IMR-90 (cell line): ENCODE measurements at places on chromosomes 5 and 9. TPM values are rescaled to one million over a fixed set of nuclear protein-coding genes. Genes with fewer than 3 reads are reported as not detected.
A peak's percentile ranks its signal among the peaks of the same experiment; 100 is the strongest.

The SV2C gene
- total RNA-seq: not detected in 2 replicates

GRCh38 chr5:81895307-81895706, 76.5 kb upstream of the ATG10 start:
- H3K4me3 ChIP-seq: no peak overlapping the region
- no peaks in the 10 kb centered on the region for H3K36me3 ChIP-seq
- peak; percentile 8 for DNase-seq

The MAMDC2 gene
- total RNA-seq: 5.0 and 5.6 TPM in 2 replicates

The TRAF1 gene
- 3.1 and 3.9 TPM in 2 replicates for total RNA-seq

DNA sequence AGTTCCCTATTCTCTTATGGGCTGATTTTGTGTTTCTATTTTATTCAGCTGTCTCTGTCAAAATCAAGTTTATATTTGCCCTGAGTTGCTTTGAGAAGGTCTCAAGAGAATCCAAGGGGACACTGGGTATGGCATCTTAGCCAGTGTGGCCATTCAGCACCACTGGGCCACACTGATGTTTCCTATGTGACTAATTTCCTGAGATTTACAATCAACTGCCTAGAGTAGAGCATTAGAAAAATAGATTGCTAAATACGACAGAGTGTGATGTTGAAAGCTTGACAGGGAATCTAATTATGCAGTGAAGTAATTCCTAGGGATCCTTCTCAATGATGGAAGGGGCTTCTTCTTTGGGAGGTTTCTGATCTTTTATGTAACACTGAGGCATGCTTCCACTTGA, 141.7 kb downstream of the SV2C start:
- no peak overlapping the region for H3K4me3 ChIP-seq
- no peak for DNase-seq
- H3K27me3 ChIP-seq: no peaks in the 10 kb centered on the region
- no peak overlapping the region for H3K27ac ChIP-seq
- no peaks in the 10 kb centered on the region for H3K36me3 ChIP-seq
- no peaks in the 10 kb centered on the region for H3K4me1 ChIP-seq

- H3K4me3 ChIP-seq: no peak overlapping the region
- H3K27ac ChIP-seq: peak overlapping the region; percentile 37; the same call in 1 of the 2 replicates
- H3K27me3 ChIP-seq: no peaks in the 10 kb centered on the region
- no peak for DNase-seq
Observed at GRCh38 chr5:72245951-72246532, 74.0 kb downstream of the MRPS27 start.

DNA sequence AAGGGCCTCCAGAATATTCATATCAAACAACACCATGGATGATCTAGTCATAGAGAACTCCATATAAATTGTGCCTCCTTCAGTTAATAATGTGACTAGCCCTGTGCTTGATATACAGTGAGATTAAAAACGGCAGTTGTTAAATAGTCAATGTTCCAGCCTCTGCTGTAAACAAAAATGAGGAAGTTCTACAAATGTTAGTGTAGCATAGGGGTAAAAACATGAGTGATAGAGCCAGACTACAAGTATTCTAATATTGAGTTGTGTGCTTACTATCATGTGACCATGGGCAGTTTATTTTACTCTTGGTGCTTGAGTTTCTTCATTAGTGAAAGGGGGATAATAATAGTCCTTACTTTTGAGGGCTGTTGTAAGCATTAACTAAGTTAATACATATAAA, 43.3 kb upstream of the SLCO6A1 start:
- H3K27me3 ChIP-seq: 0 out of 2 replicates have a peak, but pooled peaks cover 1% of the 10 kb centered on the region
- H3K36me3 ChIP-seq: no peaks in the 10 kb centered on the region
- no peak overlapping the region for H3K4me3 ChIP-seq

DNA sequence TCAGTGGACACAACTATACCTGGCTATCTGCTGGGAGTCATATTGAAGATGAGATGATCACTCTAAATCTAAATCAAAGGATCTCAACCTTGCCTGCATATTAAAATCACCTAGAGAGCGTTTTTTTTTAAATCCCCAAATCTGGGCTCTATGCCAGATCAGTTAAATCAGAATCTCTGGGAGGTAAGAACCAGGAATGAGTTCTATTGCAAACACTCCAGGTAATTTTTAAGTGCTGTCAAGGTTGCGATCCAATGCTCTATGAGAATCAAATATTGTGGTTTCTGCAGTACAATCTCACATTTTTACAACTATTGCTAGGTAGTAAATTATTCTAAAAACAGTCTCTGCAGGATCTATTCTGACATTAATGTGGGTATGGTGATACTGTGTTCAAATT, 202.3 kb upstream of the OR13F1 start:
- no peaks in the 10 kb centered on the region for H3K36me3 ChIP-seq
- no peak overlapping the region for H3K4me3 ChIP-seq
- no peaks in the 10 kb centered on the region for H3K27me3 ChIP-seq
- no peak for DNase-seq

The SLC34A3 gene
- total RNA-seq: not detected in 2 replicates

- no peak overlapping the region for H3K4me3 ChIP-seq
- H3K4me1 ChIP-seq: no peaks in the 10 kb centered on the region
- peaks cover 2% of the 10 kb centered on the region for H3K27me3 ChIP-seq
Observed at GRCh38 chr9:90090997-90091396, 486.2 kb downstream of the GADD45G start.

GRCh38 chr9:71783120-71783523, 14.8 kb upstream of the CEMIP2 start:
- peaks cover 5% of the 10 kb centered on the region for H3K4me1 ChIP-seq
- peak; percentile 19 for DNase-seq
- no peak overlapping the region for H3K27ac ChIP-seq
- H3K4me3 ChIP-seq: no peak overlapping the region
- no peaks in the 10 kb centered on the region for H3K36me3 ChIP-seq
- no peaks in the 10 kb centered on the region for H3K27me3 ChIP-seq

The GLDC gene
- 0.36 and 0.83 TPM in 2 replicates for total RNA-seq

DNA sequence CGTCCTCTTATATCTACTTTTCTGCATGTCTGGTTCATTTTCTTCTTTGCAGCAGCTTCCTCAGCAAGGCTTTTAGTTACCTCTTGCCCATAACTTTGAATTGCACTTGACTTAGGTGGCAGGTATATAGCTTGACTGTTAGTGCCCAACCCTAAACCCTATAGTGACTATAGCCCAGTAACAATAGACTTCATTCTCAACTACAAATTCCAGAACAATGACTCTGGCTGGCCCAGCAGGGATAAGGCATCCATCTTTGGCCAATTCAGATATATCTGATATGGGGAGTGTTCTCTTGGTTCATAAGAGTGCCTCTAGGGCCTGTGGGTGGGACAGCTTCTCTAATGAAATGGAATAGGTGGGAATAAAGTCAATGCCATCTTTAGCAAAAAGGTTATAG, 246.2 kb downstream of the DMRT2 start:
- no peak for DNase-seq
- no peaks in the 10 kb centered on the region for H3K36me3 ChIP-seq
- H3K27ac ChIP-seq: no peak overlapping the region

GRCh38 chr9:86340356-86341006, 13.7 kb downstream of the TUT7 start:
- H3K27me3 ChIP-seq: no peaks in the 10 kb centered on the region
- H3K4me3 ChIP-seq: no peak overlapping the region
- DNase-seq: peak; percentile 29
- peaks cover 41% of the 10 kb centered on the region for H3K36me3 ChIP-seq

The GEMIN5 gene
- total RNA-seq: 27.5 and 31.5 TPM in 2 replicates

The TERT gene
- total RNA-seq: not detected in 2 replicates

DNA sequence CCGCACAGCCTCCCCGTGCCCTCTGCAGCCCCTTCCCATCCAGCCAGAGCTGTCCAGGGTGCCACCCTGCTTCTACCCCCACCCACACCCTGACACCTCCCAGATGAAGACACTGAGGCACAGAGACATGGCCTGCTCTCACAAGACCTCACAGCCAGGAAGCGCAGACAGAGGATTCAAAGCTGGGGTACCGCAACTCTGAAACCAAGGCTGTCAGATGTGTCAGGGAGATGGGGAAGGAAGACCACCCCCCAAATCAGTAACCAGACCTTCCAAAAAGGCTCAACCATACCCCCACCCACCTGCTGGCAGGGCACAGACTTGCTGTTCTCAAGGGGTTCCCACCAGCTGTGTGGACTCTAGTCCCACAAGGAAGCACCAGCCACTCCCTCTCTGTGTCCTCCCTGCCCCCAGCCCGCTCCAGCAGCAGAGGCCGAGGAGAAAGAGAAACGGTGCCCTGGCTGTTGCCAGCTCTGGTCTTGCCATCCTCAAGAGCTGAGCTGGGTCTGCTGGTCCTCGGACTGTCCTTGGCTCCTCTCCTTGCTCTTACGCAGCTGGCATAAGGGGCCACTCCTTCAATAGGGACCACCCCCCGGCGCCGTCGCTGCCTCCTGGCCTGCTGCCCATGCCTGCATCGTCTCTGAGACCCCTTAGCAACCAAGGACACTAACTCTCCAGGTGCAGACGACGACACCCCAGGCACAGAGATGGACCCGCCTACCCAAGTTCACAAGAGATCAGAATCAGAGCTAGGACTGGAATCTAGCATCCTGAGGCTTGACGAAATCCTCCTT, 699 bp downstream of the AKNA start:
- peak; percentile 17 for DNase-seq
- no peaks in the 10 kb centered on the region for H3K27me3 ChIP-seq
- H3K27ac ChIP-seq: peak overlapping the region; percentile 88
- no peaks in the 10 kb centered on the region for H3K36me3 ChIP-seq

DNA sequence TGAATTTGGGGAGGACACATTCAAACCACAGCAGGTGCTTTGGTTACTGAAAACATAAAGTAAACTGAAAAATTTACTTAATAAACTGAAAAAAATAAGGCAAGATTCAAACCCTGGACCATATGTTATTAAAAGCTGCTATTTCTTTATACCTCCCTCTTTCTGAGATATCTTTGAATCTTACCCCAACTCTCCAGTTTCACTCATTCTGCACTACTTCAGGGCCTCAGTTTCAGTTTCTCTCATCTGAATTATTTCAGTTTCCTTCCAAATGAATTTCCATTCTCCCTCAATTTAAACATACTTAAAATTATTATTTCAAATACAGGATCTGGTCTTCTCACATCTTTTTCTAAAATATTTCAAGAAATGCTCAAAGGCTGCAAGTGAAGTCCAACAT, 4.9 kb upstream of the OXCT1 start:
- H3K4me3 ChIP-seq: no peak overlapping the region
- DNase-seq: no peak
- no peak overlapping the region for H3K27ac ChIP-seq
- no peaks in the 10 kb centered on the region for H3K36me3 ChIP-seq

The SCGB3A2 gene
- total RNA-seq: not detected in 2 replicates

DNA sequence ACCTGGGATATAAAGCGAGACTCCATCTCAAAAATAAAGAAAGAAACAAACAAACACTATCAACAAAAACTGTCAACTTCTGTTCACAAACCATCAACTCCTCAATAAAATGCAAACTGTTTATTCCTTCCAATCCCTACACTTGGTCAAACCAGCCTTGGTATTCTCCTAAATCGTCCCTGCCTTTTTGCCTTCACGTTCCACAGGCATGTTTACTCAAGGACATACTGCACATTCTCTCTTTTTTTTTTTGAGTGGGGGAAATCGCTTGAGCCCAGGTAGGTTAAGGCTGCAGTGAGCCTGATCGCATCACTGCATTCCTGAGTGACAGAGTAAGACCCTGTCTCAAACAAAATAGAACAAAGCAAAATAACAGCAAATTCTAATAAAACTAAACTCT, 13.0 kb downstream of the UBAP2 start:
- no peaks in the 10 kb centered on the region for H3K27me3 ChIP-seq
- no peak for DNase-seq
- H3K36me3 ChIP-seq: no peaks in the 10 kb centered on the region
- no peak overlapping the region for H3K4me3 ChIP-seq

- H3K27me3 ChIP-seq: no peaks in the 10 kb centered on the region
- H3K4me3 ChIP-seq: no peak overlapping the region
- H3K27ac ChIP-seq: no peak overlapping the region
- peaks cover 2% of the 10 kb centered on the region; the same call in 1 of the 2 replicates for H3K36me3 ChIP-seq
- no peak for DNase-seq
Observed at GRCh38 chr5:140111011-140111858, 2.7 kb upstream of the PURA start.

DNA sequence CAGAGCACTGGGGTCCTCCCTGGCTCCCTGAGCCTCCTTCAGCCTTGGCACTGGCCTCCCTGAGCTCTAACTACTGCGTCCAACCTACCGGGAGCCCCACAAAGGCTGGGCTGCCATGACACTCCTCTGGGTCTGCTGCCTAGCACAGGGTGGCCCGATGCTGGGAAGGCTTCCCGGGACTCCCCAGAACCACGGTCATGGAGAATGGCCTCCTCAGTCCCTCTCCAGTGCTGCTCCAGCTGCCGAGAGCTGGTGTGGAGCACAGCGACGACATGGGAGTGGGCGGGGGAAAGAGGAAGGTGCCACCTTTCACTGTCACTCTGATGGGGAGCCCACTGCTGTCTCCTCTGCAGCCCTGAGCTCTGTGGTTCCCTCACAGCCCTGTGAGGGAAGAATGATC, 61.5 kb upstream of the RNF130 start:
- H3K27ac ChIP-seq: no peak overlapping the region
- no peak for DNase-seq
- peaks cover 20% of the 10 kb centered on the region for H3K27me3 ChIP-seq
- no peaks in the 10 kb centered on the region for H3K36me3 ChIP-seq
- H3K4me1 ChIP-seq: peaks cover 2% of the 10 kb centered on the region; the same call in 1 of the 2 replicates
- H3K4me3 ChIP-seq: no peak overlapping the region

The ADCY2 gene
- total RNA-seq: not detected in 2 replicates

- no peaks in the 10 kb centered on the region for H3K27me3 ChIP-seq
- H3K4me3 ChIP-seq: no peak overlapping the region
- no peaks in the 10 kb centered on the region for H3K4me1 ChIP-seq
- no peak for DNase-seq
- H3K36me3 ChIP-seq: no peaks in the 10 kb centered on the region
- no peak overlapping the region for H3K27ac ChIP-seq
Observed at GRCh38 chr5:147921136-147921535, 14.8 kb upstream of the C5orf46 start.

DNA sequence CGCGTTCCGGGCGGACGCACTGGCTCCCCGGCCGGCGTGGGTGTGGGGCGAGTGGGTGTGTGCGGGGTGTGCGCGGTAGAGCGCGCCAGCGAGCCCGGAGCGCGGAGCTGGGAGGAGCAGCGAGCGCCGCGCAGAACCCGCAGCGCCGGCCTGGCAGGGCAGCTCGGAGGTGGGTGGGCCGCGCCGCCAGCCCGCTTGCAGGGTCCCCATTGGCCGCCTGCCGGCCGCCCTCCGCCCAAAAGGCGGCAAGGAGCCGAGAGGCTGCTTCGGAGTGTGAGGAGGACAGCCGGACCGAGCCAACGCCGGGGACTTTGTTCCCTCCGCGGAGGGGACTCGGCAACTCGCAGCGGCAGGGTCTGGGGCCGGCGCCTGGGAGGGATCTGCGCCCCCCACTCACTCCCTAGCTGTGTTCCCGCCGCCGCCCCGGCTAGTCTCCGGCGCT, at the start of gene DAPK1:
Gene DAPK1, plus strand, starts transcription at position 264 of the 442 bp plus-strand sequence. CDS start 1,211 bp downstream, outside the sequence.
- peaks cover 28% of the 10 kb centered on the region for H3K27me3 ChIP-seq
- no peak within 1 kb of the TSS for H3K27ac ChIP-seq
- no peaks in the 10 kb centered on the region for H3K36me3 ChIP-seq
- peak within 1 kb of the TSS; percentile 34; the same call in 1 of the 2 replicates for H3K4me3 ChIP-seq

The SLC6A7 gene
- total RNA-seq: under 0.01 TPM in 1 of 2 replicates, not detected in the other

The C5orf63 gene
- total RNA-seq: 0.72 and 0.83 TPM in 2 replicates

The FREM1 gene
- under 0.01 TPM in 1 of 2 replicates, not detected in the other for total RNA-seq
